ENCODE measurements at places on chromosomes 5 and 9.

DNA sequence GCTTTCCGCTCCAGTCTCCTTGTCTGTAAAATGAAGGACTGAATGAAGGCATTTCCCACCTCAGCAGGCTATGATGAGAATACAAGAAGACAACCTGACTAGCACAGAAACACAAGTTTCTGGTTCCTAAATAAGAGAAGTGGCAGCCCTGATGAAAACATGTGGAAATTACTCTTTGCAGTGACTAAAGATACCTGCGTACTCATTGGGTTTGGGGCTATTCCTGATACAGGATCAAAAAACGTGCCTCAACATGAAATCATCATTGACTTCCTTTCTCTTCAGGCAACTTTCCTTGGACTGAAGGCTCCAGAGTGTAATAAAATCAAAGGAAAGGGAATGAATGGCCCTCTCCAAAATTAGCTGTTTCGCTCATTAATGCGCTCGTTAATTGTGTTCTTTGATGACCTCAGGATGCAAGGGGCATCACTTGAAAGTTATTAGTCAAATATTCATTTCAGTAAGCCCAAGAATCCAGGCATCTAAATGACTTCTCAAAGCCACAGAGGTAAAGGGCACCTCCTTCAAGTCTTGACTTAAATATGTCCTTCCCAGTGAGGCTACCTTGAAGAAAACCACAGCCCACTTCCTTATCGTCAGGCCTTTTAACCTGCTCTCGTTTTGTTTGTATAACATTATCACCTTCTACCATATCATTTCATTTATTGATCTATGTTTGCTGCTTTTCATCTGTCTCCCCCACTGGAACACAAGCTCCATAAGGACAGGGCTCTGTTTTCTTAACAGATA lies 68.9 kb downstream of the RASEF start:
- DNase-seq = no peak

- DNase-seq = no peak
These were observed 667.2 kb upstream of the ZNF608 start for GRCh38 chr5:125413496-125414274.

- no peak for DNase-seq
These were observed 70.5 kb upstream of the LRRTM2 start for GRCh38 chr5:138945421-138946240.

- no peak for DNase-seq
These were observed 365.9 kb downstream of the DMAC1 start for GRCh38 chr9:7433508-7434292.

- DNase-seq = no peak
These were observed 25.7 kb downstream of the TAS2R1 start for GRCh38 chr5:9604416-9604815.

DNA sequence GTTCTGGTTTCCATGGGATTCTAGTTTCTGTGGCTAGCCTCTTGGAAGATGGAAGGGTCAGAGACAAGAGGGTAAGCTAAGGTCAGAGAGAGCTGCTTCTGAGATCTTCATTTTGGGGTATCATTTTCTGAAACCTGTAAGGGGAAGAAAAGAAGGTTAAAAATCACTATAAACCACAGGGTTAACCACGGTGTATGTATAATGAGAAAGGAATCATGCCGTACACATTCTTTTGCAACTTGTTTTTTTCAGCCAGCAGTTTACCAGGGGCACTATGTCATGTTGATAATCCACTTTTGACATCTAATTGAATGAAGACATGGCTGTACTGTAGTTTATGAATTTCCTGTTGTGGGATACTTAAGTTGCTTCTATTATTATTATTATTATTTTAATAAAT lies 164.4 kb downstream of the FOCAD start:
- DNase-seq = no peak

DNA sequence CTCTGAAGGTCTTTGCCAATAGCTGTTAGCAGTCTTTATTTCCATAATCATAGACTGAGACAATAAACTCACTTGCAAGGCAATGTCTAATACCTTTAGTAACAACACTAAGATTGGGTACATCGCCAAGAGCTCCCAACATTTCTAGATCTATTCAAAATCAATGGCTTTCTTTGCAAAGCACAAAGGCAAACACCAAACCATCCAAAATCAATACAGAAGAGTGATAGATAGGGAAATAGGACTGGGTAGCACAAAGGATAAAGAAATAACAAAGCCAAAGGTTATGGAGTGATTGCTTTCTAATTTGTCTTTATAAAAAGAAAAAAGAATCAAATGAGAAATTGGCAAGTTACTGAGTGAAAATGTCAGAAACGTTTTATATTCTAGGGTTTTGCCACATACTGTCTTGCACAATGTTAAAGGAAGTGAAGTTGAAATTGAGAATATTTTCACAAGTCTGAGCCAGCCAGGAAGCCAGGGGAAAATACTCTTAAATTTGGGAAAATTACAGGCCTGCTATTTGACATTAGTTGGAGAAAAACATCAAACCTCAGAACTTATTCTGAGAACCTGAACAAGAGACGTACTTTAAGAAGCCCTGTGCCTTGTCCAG lies 53.3 kb upstream of the LHFPL2 start:
- DNase-seq = no peak

DNA sequence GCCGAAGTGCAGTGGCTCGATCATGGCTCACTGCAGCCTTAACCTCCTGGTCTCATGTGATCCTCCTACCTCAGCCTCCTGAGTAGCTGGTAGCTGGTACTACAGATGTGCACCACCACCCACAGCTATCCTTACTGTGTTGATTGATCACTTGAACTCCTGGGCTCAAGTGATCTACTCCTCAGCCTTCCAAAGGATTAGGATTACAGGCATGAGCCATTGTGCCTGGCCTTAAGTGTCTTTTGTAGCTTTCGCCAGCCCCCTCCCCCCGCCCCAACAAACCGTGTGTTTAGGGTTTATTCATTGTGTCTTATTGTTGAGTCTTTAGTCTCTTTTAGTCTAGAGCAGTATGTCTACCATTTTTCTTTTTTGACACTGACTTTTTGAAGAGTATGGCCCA lies 33.1 kb downstream of the SPIN1 start:
- DNase-seq = no peak

DNA sequence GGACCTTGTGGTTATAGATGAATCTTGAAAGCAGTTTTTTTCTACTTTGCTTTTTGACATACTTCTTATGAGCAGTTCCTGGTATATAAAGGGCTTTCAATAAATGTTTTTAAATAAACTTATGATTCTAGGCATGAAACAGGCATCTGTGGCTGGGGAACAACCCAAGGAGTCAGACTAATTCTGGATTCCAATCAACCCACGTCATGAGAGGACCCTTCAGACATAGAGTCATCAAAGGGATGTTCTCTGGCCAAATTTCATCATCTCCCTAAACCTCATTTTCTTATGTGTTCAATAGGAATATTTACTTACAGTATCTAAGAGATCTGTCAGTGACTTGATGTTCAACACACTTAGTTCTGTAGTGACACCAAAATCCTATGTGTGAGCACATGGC lies 243.8 kb upstream of the ZNF462 start:
- DNase-seq = no peak

DNA sequence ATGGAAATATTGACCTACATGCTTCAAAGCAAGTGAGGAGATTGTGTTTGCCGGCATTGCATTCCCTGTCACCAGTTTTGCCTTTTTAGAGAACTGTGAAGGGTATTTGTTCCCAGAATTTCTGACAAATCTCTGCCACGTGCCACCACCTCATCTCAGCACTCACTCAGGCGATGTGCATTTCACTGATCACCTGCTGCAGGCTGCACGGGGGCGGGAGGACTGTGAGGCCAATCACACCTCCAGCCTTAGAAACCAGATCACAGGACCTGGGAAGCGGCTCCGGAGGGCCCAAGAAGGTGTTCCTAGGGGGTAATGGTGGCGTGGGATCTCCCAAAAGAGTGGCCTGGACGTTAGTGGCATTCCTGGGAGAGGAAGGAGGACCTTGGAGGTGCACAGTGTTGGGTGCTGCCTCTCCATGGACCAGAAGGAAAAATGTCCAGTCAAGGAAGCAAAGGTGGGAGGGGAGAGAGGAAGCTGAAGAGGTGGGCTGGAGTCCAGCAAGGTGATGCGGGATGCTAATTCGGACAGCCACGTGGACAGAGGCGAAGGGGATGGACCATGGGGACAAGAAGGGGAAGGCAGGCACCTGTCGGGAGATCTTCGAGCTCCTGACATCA lies 63.6 kb upstream of the OLFM1 start:
- DNase-seq = no peak

DNA sequence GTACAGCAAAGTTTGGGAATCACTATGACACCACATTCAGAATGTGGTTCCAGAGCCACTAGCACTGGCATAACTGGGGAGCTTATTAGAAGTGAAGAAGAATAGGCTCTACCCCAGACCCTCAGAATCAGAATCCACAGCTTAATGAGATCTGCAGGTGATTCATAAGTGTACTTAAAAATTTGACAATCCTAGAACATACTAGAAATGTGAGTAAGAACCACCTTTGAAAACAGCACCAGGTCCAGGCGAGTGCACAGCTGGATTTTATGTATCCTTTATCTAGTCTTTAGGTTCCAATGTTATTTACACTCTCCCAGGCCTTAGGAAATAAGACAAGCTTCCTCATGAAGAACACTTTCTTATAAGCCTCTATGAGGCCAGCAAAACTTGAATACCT lies 149.0 kb downstream of the NFIB start:
- DNase-seq = no peak

DNA sequence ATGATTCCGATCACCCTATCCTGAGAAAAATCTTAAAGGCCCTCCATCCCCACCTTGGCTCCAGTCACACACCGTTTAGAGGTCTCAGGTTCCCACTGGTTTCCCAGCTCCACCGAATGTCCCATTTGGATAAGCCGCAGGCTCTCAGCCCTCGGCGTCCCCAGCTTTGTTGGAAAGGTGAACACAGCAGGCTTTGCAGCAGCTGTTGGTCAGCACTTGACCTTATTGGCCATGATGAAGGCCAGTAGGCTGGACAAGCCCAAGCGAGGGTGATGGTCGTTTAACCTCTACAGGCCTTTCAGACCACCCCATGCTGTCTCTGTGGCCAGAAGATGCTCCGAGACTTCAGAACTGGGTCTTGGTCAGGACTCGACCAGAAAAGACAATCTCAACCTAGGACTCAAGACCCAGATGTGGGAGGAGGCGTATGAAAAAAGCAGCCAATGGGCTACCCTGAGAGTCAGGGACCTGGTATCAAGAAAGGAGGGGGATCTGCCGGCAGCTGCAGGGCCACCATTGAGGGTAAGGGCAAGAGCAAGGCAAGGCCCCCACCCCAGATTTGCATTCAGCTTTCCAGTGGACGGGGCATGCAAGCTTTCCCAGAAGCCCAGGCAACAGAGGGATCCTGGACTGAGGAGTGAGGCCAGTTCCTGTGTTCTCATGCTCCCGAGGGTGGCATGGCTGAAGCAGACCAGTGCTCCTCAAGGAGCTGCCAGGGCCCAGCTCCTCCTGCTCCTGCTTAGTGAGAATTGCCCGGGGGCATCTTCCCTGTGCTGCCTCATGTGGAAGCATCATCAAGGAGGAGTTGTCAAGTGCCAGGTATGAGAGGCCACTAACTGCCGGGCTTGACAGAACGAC lies 13.4 kb downstream of the UBE2QL1 start:
- no peak for DNase-seq

- no peak for DNase-seq
These were observed 978 bp upstream of the RGS14 start for GRCh38 chr5:177356746-177357145.

- no peak for DNase-seq
These were observed 128.8 kb upstream of the CACNA1B start for GRCh38 chr9:137748741-137749140.

DNA sequence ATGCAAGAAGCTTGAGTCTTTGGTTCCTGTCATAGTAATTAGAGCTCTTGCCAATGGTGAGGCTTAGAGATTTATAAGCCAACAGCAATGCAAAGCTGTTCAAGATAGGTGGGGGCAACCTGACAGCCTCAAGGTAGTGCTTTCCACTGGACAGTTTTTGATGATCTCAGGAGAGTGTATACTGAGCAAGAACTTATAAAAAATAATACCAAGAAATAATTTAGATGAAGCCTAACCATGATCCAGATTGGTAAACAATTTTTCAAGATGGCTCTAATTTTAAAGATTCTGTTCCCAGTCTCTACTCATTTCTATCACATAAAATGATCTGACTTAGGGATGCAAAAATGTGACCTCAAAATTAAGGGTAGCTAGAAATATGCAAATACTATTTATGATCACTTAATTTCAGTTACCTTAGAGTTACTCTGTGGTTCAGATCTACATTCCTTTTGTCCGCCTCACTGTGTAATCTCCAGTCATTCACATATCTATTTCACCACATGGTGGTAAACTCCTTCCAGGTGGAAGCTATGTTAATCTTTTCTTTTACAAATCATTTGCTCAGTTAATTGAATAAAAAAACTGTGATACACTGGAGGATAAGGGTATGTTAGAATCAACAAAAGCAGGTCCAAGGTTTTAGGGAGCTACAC lies 1228.0 kb upstream of the C9orf72 start:
- DNase-seq = no peak

DNA sequence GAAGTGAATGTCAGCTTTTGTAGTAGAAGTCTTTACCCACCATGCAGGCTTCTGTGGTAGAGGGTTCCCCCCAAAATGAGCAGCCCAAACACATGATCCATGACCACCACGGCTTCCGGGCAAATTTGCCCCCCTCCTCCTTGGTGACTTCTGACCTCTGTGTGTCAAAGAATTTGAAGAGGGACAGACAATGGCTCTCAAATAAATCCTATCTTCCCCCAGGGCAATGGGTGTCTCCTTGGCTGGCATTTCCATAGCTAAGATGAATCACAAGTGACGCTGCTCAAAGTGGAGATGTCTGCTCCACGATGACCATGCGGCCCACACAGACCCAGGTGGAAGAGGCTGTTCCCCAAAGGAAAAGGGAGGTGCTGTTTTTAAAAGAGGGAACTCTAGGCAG lies 30.2 kb upstream of the BOD1 start:
- DNase-seq = no peak

DNA sequence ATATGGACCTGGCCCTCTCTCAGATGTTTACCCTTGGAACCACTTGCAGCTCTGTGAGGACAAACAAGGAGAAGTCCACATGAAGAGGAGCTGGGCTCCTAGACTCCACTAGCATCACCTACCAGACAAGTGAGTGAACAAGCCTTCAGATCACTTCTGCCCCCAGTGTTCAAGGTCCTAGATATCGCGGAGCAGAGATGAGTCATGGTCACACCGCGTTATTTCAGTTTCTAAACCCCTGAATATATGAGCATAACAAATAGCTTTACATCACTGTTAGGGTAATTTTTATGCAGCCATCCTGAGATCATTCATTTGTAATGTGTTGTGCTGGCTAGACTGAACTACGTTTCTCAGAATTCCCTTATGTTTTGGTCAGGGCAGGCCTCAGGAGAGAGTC lies 77.0 kb upstream of the DAP start:
- no peak for DNase-seq

DNA sequence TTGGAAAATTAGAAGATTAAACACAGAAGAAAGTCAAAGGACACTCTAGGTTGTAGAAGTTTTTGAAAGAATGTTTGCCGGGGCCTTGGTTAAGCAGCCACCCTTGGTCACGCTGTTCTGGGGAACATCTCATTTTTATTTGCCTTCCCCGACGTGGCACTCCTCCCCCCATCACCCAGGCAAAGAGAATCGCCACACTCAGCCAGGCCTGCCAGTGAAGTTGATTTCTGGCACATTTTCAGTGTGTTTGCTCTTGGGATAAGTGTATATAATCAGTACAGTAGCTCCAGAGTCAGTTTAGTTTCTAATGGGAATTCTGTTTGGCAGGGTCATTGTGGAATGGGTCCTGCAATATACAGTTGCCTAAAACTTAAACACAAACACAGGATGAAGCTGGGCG lies 243.5 kb downstream of the ZSWIM6 start:
- DNase-seq = no peak
